ENCODE measurements at places on chromosomes 5 and 9. TPM values are rescaled to one million over a fixed set of nuclear protein-coding genes. Genes with fewer than 3 reads are reported as not detected.

DNA sequence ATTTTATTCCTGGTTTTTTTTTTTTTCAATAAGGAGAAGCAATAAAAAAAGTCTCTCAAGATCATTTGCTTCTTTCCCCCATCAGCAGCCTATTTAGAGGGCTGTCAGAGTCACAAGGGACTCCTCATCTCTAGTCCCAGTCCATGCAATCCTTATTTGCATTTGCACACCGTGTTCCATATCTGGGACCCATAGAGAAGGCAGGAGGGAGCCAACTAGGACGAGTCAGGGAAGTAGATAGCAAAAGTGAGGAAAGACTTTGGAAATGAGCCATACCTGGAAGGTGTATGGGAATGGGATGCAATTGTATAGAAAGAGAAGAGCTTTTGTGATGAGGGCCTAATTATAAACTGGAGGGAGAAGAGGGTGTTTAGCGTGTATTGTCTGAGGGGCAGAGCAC, 160.0 kb downstream of the PIK3R1 start:
- no peak overlapping the region for H3K27ac ChIP-seq
- H3K4me3 ChIP-seq = no peak overlapping the region
- no peak for DNase-seq
- H3K27me3 ChIP-seq = no peaks in the 10 kb centered on the region

DNA sequence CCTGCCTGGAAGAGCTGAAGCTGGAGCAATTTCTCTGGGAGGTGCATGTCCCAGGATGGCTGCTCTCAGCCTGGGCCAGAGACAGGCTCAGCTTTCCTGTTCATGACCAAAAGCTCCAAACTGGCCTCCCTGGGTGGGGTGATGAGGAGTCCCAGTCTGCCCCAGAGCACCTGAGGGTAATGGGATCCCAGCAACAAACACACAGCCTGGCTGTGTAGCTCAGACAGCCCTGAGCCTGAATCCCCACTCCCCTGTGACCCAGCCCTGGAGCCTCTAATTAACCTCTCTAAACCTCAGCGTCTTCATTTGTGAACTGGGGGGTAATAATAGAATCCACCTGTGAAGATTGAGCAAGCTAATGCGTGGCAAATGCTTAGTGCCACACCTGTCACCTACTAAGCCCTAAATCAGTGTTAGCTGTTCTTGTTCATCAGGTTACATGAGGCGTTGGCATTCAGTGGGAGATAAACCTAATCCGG, 67.5 kb downstream of the HSPA4 start:
- no peak for DNase-seq
- H3K36me3 ChIP-seq = no peaks in the 10 kb centered on the region
- no peaks in the 10 kb centered on the region for H3K4me1 ChIP-seq
- H3K27me3 ChIP-seq = peaks cover 22% of the 10 kb centered on the region
- no peak overlapping the region for H3K27ac ChIP-seq
- no peak overlapping the region for H3K4me3 ChIP-seq

The IRX2 gene
- total RNA-seq = 0.36 TPM

- H3K27ac ChIP-seq = no peak overlapping the region
- H3K4me3 ChIP-seq = no peak overlapping the region
- H3K27me3 ChIP-seq = no peaks in the 10 kb centered on the region
- H3K36me3 ChIP-seq = peaks cover 5% of the 10 kb centered on the region
- peak; percentile 70 for DNase-seq
These were observed 348.0 kb downstream of the SEMA5A start for GRCh38 chr5:9197881-9198260.

GRCh38 chr5:171654881-171655280, 130.7 kb upstream of the SMIM23 start:
- peaks cover 3% of the 10 kb centered on the region for H3K27me3 ChIP-seq
- H3K27ac ChIP-seq = no peak overlapping the region
- no peaks in the 10 kb centered on the region for H3K4me1 ChIP-seq
- H3K4me3 ChIP-seq = no peak overlapping the region
- H3K36me3 ChIP-seq = no peaks in the 10 kb centered on the region
- DNase-seq = no peak

DNA sequence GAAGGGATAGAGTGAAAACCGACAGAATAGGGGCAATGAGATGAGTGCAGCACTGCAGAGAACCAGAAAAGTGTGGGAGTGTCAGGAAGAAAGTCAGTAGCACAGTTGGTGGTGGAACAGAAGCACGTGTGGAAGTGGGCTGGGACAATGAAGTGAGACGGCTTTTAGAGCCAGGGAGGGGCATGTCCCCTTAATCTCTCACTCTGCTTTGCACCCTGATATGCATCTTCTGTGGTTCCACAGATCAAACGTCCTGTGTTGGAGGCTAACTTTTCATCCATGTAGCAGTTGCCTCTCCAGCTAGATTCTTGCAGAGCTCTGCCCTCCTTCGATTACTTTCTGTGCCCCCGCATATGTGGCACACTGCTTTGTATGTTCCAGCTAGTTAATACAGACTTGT, 163.6 kb downstream of the DOCK8 start:
- no peaks in the 10 kb centered on the region for H3K4me1 ChIP-seq
- H3K4me3 ChIP-seq = no peak overlapping the region
- H3K27ac ChIP-seq = no peak overlapping the region
- DNase-seq = no peak

- no peaks in the 10 kb centered on the region for H3K36me3 ChIP-seq
- DNase-seq = peak; percentile 20
- no peak overlapping the region for H3K4me3 ChIP-seq
- H3K4me1 ChIP-seq = no peaks in the 10 kb centered on the region
- no peak overlapping the region for H3K27ac ChIP-seq
- no peaks in the 10 kb centered on the region for H3K27me3 ChIP-seq
These were observed 180.2 kb downstream of the DENND1A start for GRCh38 chr9:123749580-123750202.

The SLC4A9 gene
- not detected for total RNA-seq

- peaks cover 2% of the 10 kb centered on the region for H3K27me3 ChIP-seq
- H3K36me3 ChIP-seq = no peaks in the 10 kb centered on the region
- no peak overlapping the region for H3K27ac ChIP-seq
- H3K4me3 ChIP-seq = no peak overlapping the region
- H3K4me1 ChIP-seq = no peaks in the 10 kb centered on the region
- no peak for DNase-seq
These were observed 173.8 kb downstream of the PSAT1 start for GRCh38 chr9:78470741-78471140.

DNA sequence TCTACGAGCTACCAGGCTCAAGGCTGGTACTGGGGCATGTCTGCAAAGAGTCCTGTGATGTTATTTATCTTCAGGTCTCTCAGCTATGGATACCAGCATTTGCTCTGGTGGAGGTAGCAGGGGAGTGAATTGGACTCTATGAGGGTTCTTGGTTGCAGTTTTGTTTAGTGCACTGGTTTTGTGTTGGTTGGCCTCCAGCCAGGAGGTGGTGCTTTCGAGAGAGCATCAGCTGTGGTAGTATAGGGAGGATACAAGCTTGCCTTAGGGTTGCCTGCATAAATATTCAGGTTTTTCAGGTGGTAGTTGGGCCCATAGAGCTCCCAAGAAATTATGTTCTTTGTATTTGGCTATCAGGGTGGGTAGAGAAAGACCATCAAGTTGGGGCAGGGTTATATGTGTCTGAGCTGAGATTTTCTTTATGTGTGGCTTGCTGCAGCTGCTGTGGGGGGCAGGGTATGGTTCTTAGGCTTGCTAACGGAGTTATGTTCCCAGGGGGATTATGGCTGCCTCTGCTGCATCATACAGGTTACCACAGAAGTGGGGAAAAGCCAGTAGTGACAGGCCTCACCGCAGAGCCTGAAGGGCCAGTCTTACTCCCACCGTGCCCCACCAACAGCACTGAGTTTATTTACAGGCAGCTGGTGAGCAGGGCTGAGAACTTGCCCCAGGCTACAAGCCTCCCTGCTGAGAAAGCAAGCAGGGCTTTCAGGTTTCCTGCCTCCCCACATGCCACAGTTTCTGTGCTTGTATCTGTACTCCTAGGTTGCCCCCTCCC, 9.7 kb upstream of the RIOK2 start:
- no peak overlapping the region for H3K4me3 ChIP-seq
- H3K27me3 ChIP-seq = no peaks in the 10 kb centered on the region
- no peaks in the 10 kb centered on the region for H3K4me1 ChIP-seq
- no peak overlapping the region for H3K27ac ChIP-seq
- H3K36me3 ChIP-seq = no peaks in the 10 kb centered on the region
- DNase-seq = no peak

- peaks cover 2% of the 10 kb centered on the region for H3K4me1 ChIP-seq
- no peaks in the 10 kb centered on the region for H3K27me3 ChIP-seq
- H3K27ac ChIP-seq = no peak overlapping the region
- no peak overlapping the region for H3K4me3 ChIP-seq
- H3K36me3 ChIP-seq = no peaks in the 10 kb centered on the region
These were observed 183.2 kb upstream of the POU5F2 start for GRCh38 chr5:93924628-93925027.

GRCh38 chr9:20854444-20854843, 170.4 kb downstream of the FOCAD start:
- peak; percentile 88 for DNase-seq
- no peaks in the 10 kb centered on the region for H3K36me3 ChIP-seq
- H3K27me3 ChIP-seq = no peaks in the 10 kb centered on the region
- no peak overlapping the region for H3K27ac ChIP-seq
- no peaks in the 10 kb centered on the region for H3K4me1 ChIP-seq

GRCh38 chr5:73095564-73096238, 24.7 kb upstream of the TMEM171 start:
- H3K27ac ChIP-seq = no peak overlapping the region
- H3K4me1 ChIP-seq = peaks cover 1% of the 10 kb centered on the region
- no peaks in the 10 kb centered on the region for H3K36me3 ChIP-seq
- no peaks in the 10 kb centered on the region for H3K27me3 ChIP-seq

GRCh38 chr5:157282150-157282549, 16.2 kb downstream of the CYFIP2 start:
- DNase-seq = no peak
- no peaks in the 10 kb centered on the region for H3K4me1 ChIP-seq
- H3K4me3 ChIP-seq = no peak overlapping the region
- peaks cover 2% of the 10 kb centered on the region for H3K36me3 ChIP-seq
- H3K27me3 ChIP-seq = peaks cover 1% of the 10 kb centered on the region
- H3K27ac ChIP-seq = no peak overlapping the region

- H3K4me3 ChIP-seq = no peak overlapping the region
- DNase-seq = no peak
These were observed 422.1 kb downstream of the DMAC1 start for GRCh38 chr9:7377489-7377888.

DNA sequence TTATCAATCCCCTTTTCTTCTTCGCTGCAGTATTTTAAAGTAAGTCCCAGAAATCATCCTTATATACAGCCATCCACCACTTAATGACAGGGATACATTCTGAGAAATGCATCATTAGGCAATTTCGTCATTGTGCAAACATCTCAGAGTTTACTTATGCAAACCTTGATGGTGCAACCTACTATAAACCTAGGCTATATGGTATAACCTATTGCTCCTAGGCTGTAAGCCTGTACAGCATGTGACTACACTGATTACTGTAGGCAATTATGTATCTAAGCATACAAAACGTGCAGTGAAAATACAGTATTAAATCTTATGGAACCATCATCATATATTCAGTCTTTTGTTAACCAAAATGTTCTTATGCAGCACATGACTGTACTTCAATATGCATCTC, 36.8 kb downstream of the SAXO1 start:
- peaks cover 25% of the 10 kb centered on the region for H3K27me3 ChIP-seq
- no peak overlapping the region for H3K27ac ChIP-seq
- H3K4me3 ChIP-seq = no peak overlapping the region
- DNase-seq = no peak
- H3K36me3 ChIP-seq = no peaks in the 10 kb centered on the region

DNA sequence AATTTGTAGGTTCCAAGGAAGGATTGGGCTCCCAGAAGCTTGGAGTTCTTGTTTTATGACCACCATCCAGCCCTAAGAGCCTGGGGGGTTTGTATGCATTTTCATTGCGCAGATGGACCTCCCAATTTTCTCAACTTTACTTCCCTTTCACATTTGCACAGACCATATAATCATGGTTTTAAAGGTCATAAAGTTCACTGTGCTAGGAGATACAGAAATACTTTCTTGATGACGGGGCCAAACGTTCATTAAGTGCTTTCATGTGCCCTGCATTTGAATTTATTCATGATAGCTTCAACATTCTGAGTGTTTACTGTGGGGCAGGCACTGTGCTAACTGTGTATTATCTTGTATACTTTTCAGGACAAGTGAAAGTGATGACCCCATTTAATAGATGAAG, 51.5 kb downstream of the WWC1 start:
- no peaks in the 10 kb centered on the region for H3K27me3 ChIP-seq
- no peaks in the 10 kb centered on the region for H3K4me1 ChIP-seq
- H3K27ac ChIP-seq = no peak overlapping the region
- no peaks in the 10 kb centered on the region for H3K36me3 ChIP-seq

GRCh38 chr9:22342491-22343217, 104.0 kb upstream of the DMRTA1 start:
- H3K27me3 ChIP-seq = no peaks in the 10 kb centered on the region
- no peak overlapping the region for H3K27ac ChIP-seq
- H3K4me3 ChIP-seq = no peak overlapping the region
- H3K4me1 ChIP-seq = no peaks in the 10 kb centered on the region

DNA sequence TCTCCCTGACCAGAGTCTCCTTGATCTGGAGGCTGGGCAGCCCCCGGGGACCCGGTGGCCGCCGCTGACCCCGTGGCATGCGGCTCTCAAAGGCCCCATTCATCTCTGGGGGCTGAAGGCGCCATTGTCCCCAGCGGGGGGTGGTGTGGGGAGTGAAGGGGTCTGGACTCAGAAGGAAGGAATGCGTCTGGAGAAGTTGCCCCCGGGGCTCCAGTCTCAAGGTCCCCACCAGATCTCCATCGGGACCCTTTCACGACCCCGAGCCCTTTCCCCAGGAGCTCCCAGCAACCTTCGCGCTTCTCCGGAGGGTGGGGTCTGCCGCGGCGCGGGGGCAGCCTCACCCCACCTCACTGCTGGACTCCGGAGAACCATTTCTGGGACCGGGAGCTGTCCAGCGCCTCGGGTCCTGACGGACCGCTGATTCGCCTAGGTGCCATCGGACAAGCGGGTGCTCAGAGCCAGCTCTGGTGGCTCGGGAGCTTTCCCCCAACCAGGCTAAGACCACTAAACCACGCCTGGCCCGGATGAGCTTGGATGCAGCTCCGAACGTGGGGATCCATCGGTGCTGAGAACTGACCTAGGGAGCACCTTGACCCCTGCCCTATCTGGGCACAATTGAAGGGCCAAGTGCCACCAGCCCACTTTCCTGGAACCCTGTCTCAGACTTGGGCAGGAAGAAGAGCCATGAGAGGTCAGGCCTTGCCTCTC, 5.1 kb upstream of the PCDH1 start:
- H3K4me3 ChIP-seq = no peak overlapping the region
- H3K27me3 ChIP-seq = peaks cover 53% of the 10 kb centered on the region
- peak; percentile 11 for DNase-seq
- H3K36me3 ChIP-seq = no peaks in the 10 kb centered on the region
- H3K4me1 ChIP-seq = peaks cover 3% of the 10 kb centered on the region

The DEPDC1B gene
- total RNA-seq = 10.0 TPM

Measured in IMR-90 (cell line).